ENCODE measurements at places on chromosomes 6 and 20. TPM values are rescaled to one million over a fixed set of nuclear protein-coding genes. Genes with fewer than 3 reads are reported as not detected.

Gene PBOV1
- not detected for total RNA-seq

Gene BMP5
- 0.60 TPM for total RNA-seq

Gene MYCT1
- 18.7 TPM for total RNA-seq

Gene BPI
- total RNA-seq, result not detected

Gene RAD21L1
- not detected for total RNA-seq

Gene SALL4
- 0.17 TPM for total RNA-seq

Gene DEF6
- total RNA-seq, result 0.96 TPM

Gene LRRC73
- total RNA-seq, result 1.9 TPM

Gene HIVEP2
- 21.5 TPM for total RNA-seq

Gene DDX43
- 0.12 TPM for total RNA-seq

Gene GLP1R
- total RNA-seq, result 2.2 TPM

Gene BTNL2
- not detected for total RNA-seq

Gene FAM83B
- total RNA-seq, result 1.8 TPM

DNA sequence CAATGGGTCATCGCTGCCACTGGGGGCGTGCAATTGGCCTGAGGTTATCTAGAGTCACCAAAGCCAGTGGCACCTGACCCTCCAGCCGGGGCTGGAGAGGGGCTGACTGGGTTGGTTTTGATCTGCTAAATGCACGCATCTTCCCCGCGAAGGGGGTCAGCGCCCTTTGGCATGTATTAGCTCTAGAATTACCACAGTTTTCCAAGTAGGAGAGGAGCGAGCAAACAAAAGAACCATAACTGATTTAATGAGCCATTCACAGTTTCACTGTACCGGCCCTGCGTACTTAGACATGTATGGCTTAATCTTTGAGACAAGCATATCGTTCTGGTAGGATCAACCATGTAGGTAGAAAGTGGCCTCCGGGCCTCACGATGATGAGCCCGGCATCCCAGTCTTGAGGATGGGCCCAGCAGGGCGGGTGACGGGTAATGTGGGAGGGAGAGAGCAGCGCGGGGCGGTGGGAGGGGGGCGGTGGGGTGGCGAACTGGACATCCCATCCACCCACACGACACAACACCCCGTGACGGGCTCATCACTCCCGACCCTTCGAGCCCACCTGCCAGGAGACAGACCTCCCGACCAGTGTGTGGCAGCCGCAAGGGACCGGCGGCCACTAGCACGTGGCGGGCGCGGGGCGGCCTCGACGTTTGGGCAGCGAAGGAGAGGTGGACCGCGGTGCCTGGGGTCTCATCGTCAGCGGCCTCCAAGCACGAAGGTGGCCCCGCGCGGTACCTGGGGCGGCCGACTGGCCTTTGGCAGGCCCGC lies 1957.5 kb upstream of the DEFB115 start:
- DNase-seq, result no peak

- DNase-seq, result no peak
These were observed 97.4 kb upstream of the HSF2 start for GRCh38 chr6:122302067-122302466.

DNA sequence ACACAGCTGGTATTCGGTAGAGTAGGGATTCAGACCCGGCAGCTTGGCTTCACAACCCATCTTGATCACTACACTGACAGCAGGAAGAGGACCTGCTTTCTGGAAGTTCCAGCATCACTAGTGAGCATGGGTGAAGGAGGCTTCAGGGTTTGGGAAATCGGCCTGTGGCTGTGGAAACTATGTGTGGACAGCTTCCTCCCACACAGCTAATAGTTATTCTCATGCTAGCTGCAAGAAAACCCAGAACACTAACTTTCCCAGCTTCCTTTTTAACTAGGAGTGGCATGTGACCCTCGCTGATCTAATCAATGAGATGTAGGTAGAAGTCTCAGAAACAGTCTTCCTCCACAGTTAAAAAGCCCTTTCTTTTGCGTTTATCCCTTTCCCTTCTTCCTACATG lies 36.3 kb upstream of the SIRPA start:
- no peak for DNase-seq

GRCh38 chr6:6923605-6924004 lies 184.2 kb upstream of the RREB1 start:
- DNase-seq, result no peak

- DNase-seq, result no peak
These were observed 813.7 kb downstream of the KIF16B start for GRCh38 chr20:15759594-15759993.

GRCh38 chr20:24544371-24544770 lies 74.9 kb downstream of the SYNDIG1 start:
- no peak for DNase-seq

- no peak for DNase-seq
These were observed 445.0 kb upstream of the CHD6 start for GRCh38 chr20:42063141-42063540.

- no peak for DNase-seq
These were observed 10.6 kb downstream of the PRR18 start for GRCh38 chr6:166297606-166298005.

DNA sequence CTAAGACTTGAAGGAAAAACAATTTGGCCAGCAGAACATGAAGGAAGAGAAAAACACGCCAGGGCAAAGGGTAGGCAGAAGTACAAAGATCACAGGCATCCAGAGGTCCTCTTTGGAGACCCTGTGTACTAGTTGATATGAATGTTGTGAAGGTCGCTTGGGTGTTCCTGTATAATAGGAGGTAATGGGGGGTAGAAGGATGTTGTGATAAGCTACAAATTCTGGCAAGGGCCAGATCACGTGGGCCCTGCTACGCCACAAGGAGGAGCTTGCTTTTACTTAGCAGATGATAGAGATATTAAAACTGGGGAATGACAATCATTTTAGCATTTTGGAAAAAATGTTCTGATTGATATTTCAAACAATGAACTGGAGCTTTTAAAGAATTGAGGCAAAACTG lies 878 bp upstream of the HLA-DMA start:
- no peak for DNase-seq

DNA sequence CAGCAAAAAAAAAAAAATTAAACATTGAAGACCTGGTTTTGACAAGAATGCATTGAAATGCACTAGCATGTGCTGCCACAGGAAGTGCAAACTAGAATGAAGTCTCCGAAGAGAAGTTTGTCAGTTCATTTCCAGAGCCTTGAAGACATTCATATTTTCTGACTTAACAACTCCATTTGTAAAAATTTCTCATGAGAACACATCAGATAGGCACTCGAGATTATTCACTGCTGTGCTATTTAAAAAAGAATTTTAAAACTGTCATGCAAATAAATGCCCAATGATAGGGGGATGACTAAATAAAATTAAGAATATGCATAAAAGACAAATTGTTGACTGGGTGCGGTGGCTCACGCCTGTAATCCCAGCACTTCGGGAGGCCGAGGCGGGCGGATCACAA lies 394.6 kb upstream of the JARID2 start:
- DNase-seq, result no peak

- no peak for DNase-seq
These were observed 150.1 kb downstream of the SASH1 start for GRCh38 chr6:148492654-148493290.

GRCh38 chr6:148435386-148435785 lies 92.7 kb downstream of the SASH1 start:
- DNase-seq, result no peak

- peak; percentile 43 for DNase-seq
These were observed 105.4 kb upstream of the PLEKHG1 start for GRCh38 chr6:150494241-150494640.

GRCh38 chr20:19121463-19121862 lies 91.0 kb upstream of the SLC24A3 start:
- DNase-seq, result no peak

GRCh38 chr6:133092771-133093170 lies 148.4 kb upstream of the EYA4 start:
- DNase-seq, result no peak

GRCh38 chr6:54519161-54519560 lies 210.9 kb downstream of the TINAG start:
- DNase-seq, result no peak

GRCh38 chr6:145368075-145368474 lies 367.2 kb downstream of the EPM2A start:
- DNase-seq, result no peak

GRCh38 chr20:53907968-53908751 lies 162.2 kb downstream of the BCAS1 start:
- no peak for DNase-seq

- DNase-seq, result no peak
These were observed 669.9 kb upstream of the ID4 start for GRCh38 chr6:19167251-19167650.

DNA sequence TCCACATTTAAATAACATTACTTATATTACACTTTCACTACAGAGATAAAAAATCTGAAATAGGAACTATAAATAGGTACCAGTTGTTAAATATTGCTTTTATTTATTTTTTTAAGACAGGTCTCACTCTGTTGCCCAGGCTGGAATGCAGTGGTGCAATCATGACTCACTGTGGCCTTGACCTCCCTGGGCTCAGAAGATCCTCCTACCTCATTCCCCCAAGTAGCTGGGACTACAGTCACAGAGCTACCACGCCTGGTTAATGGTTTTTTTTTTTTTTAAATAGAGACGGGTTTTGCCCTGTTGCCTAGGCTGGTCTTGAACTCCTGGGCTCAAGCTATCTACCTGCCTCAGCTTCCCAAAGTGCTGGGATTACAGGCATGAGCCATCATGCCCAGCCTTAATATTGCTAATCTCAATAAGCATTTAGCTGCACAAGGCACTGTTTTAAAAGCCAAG lies 17.3 kb downstream of the EEF1E1 start:
- no peak for DNase-seq

DNA sequence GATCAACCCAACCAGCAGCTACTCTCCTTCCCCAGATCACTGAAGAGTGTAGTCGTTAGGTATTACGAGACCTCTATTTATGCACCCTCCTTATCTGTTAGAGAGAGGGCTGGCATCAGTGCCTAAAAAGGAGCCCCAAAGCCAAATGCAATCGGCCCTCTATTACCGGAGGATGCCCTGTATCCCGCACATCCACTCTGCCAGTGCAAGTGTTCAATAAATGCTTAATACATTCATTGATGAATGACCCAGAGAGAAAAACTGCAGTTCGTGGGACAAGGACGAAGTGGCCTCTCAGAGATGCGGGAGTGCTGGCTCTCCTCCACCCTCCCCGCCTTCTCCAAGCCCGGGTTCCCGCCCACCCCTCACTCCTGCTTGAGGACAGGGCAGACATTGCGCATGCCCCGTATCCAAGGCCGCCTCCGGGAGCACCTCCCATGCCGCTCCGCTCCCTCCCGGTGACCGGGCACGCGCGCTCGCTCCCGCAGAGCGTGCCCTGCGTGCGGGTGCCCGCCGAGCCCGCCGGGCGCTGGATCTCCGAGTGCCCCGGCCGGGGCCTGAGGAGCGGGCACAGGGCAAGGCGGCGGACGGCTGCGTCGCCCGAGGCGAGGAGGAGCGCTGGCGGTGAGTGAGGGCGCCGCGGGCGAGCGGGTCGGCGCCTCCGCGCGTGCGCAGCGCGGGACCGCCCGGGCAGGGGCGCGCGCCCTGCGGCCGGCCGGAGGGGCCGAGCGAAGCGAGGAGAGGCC lies 27.2 kb upstream of the BTBD3 start:
- peak; percentile 92 for DNase-seq

GRCh38 chr20:9108260-9108659 lies 39.4 kb downstream of the PLCB4 start:
- DNase-seq, result no peak

GRCh38 chr20:5989539-5989938 lies 39.1 kb downstream of the MCM8 start:
- no peak for DNase-seq

DNA sequence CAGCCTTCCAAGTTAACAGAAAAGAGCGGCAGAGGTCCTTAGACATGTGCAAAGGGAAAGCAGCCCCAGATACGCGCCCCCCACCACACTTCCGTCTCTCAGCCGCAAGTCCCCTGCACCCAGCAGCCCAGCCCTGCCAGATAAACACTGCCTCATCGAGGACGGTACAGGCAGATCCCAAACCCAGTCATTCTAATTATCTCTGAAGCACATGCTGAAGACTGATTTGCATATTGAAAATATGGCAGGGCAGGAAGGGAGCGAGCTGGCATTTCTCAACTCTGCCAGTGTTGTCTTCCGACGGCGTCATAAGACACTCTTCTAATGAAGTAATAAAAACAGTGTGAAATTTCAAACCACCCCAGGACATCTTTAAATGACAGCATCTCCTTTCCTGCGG lies 122.8 kb upstream of the CDH4 start:
- DNase-seq, result no peak

DNA sequence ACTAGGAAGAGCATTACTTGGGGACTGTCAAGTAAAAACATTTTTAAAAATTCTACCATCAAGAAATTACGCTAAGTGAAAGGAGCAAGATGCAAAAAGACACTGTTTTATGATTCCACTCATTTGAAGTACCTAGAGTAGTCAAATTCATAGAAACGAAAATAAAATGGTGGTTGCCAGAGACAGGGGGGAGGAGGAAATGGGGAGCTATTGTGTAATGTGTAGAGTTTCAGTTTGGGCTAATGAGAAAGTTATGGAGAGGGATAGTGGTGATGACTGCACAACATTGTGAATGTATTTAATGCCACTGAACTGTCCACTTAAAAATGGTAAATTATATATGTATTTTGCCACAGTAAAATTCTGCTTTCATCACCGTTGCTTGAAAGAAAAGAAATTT lies 83.8 kb downstream of the UST start:
- no peak for DNase-seq

- no peak for DNase-seq
These were observed 75.3 kb downstream of the UTRN start for GRCh38 chr6:144360401-144360800.

- DNase-seq, result no peak
These were observed 106.2 kb downstream of the MAP3K7 start for GRCh38 chr6:90480666-90481065.

GRCh38 chr20:61052195-61052750 lies 199.8 kb upstream of the CDH4 start:
- no peak for DNase-seq

DNA sequence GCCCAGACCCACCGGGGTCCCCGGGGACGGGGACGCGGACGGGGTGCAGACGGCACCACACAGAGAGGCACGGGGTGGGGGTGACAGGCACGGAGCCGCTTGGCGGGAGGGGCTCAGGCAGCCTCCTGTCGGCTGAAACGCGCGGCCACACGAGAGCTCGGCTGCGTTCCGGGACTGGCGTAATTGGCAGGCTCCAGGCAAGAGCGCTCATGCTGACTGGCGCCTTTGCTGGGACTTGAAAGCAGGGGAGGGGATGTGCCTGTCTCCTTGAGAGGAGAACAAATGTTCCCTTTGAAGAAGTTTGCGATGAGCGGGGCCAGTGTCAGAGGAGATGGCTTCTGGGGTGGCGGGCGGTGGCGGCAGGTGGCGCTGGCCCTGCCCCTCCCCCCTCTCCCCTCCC lies 25.8 kb downstream of the BHLHE23 start:
- no peak for DNase-seq

All from heart right ventricle (tissue), 16 donors.